ENCODE measurements at places on chromosomes 3 and 15. TPM values are rescaled to one million over a fixed set of nuclear protein-coding genes. Genes with fewer than 3 reads are reported as not detected.

Gene ALDH1A2
- 5.4 TPM for total RNA-seq

Gene CYP8B1
- total RNA-seq: not detected

Gene CCDC13
- total RNA-seq: 2.3 TPM

Gene SLC9C1
- 0.45 TPM for total RNA-seq

Gene AP3B2
- 1.9 TPM for total RNA-seq

Gene TNFSF10
- total RNA-seq: 136 TPM

Gene BDH1
- 208 TPM for total RNA-seq

Gene GRAMD1C
- 16.1 TPM for total RNA-seq

Gene CPN2
- total RNA-seq: not detected

Gene PRKCI
- total RNA-seq: 48.7 TPM

Gene DNAH12
- 0.17 TPM for total RNA-seq

Gene CLCN2
- total RNA-seq: 73.2 TPM

Gene FSIP1
- total RNA-seq: 8.6 TPM

Gene MASP1
- 15.7 TPM for total RNA-seq

Gene GOLGA8T
- 0.22 TPM for total RNA-seq

Gene C3orf22
- not detected for total RNA-seq

Gene RARB
- total RNA-seq: 1.2 TPM

Gene FSTL1
- 61.7 TPM for total RNA-seq

DNA sequence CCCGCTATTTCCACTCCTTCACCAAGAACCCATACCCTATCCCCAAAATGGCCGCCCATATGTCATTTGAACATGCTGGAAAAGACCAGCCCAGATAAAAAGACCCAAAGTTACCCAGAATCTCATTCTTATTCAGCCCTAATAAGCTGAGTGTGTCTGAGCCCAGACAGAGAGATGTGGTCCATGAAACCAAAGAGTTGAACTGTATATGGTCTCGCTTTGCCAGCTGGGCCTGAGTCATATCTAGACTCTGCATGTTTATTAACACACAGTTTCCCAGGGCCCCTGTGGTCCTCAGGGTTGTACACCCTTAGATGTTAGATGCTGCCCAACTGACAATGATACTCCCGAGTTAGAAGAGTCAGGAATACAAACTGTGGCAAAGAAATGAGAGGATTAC lies 201.9 kb upstream of the STRIT1 start:
- no peak for DNase-seq

DNA sequence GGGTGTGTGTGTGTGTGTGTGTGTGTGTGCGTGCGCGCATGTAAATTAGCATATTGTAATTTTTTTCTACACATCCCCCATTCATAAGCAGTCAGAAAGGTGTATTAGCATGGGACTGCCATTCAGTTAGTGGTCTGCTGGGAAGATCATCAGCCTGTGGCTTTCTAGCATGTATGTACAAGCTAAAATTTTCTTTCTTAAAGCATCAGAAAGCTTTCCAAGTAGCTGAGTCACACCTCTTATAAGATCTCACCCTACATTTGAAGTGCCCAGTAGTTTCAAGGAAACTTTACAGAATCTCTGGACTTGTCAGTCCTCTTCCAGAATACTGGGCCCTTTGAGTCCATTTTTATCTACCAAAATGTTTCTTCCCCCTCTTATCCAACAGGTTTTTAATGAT lies 411.4 kb upstream of the TPRG1 start:
- no peak for DNase-seq

DNA sequence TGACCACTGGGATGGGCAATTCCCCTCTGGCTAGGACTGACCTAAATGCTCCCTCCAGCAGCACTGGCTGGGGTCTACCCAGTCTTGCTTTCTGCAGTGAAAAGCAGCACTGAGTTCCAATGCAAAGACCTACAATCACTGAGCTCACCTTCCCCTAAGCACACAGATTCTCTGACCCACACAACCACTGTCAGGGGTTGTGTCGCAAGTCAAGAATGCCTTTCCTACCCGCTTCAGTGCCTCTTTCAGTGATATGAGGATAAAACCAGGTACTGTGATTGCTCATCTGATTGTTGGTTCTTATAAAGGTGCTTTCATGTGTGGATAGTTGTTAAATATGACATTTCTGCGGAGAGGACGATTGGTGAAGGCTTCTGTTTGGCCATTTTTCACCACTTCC lies 345.6 kb downstream of the GAP43 start:
- DNase-seq: no peak

DNA sequence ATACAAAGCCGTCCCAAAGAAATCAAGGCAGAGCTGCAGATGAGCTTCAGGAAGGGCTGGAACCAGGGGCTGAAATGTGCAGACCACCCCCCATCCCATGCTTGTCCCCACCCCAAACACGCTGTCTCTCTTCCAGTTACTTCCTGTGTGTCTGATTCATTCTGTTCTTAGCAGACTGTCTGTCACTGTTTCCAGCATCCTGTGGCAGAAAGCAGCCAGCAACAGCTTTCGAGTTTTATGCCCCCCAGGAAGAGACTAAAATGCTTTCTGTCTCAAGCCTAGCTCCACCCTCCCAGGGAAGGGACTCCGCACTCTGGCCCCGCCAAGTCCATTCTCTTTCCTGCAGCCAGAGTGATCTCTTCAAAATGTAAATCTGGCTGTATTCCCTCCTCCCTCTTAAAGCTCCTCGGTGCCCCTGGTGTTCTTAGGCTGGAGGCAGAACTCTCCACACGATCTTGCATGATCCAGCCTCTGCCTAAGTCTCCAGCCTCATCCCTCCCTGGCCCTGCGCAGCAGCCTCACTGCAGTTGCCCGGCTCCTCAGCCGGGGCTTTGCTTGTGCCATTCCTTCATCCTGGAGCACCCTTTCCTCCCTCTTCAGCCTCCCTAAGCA lies 41.5 kb downstream of the HRH1 start:
- DNase-seq: no peak

DNA sequence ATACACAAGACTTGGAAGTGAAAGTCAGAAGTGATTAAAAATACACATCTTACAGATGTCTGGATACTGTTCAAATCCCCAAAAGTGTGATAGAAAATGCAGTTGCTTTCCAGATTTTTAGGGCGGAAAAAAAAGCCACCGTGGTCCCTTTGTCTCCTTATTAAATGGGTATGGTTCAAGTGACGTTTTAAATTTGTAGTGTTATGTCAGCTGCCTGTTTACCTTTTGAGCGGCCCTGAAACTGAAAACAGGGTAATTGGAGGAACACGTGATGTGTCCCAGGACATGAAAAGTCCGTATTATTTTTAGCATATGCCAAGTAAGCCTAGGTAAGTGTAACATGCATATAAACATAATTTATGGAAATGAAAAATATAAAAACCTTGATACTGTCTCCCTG lies 109.0 kb upstream of the PDZRN3 start:
- DNase-seq: no peak

DNA sequence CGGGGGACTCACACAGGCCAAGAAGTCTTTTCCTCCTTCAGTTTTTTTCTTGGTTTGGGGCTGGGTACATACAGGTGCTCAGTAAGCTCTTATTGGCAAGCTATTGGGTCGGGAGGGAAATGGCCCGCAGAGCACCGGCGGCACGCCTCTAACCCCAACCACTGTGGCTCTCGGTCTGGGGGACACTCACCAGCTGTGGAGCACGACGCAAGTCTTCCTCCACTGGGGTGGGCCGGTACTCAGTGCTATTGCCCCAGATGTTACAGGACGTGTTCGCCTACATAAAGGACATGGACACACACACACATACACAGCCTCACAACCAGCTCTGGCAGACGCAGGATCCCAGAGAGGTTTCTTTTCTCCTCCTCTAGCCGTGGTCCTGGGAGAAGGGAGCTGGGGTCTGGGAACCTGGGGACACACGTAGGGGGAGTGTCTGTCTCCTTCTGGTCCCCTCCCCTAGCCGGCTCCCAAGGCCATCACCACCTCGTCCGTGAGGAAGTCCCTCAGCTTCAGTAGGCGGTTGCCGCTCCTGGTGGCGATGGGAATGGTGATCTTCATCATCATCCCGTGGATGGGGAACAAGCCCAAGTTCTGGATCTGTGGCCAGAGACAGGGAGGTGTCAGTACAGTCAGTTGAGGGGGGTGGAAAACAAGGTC lies 33.4 kb downstream of the FEM1B start:
- DNase-seq: no peak

GRCh38 chr3:66823532-66823931 lies 174.6 kb upstream of the KBTBD8 start:
- DNase-seq: no peak

GRCh38 chr3:64079369-64080150 lies 56.3 kb upstream of the PSMD6 start:
- no peak for DNase-seq

GRCh38 chr3:169315996-169316395 lies 347.5 kb downstream of the MECOM start:
- DNase-seq: no peak

- DNase-seq: no peak
Measured at GRCh38 chr3:71906976-71907375, 122.0 kb upstream of the PROK2 start.

GRCh38 chr3:49901366-49902339 lies 2.0 kb downstream of the MST1R start:
- no peak for DNase-seq

- no peak for DNase-seq
Measured at GRCh38 chr3:15174953-15175352, 31.1 kb upstream of the CAPN7 start.

DNA sequence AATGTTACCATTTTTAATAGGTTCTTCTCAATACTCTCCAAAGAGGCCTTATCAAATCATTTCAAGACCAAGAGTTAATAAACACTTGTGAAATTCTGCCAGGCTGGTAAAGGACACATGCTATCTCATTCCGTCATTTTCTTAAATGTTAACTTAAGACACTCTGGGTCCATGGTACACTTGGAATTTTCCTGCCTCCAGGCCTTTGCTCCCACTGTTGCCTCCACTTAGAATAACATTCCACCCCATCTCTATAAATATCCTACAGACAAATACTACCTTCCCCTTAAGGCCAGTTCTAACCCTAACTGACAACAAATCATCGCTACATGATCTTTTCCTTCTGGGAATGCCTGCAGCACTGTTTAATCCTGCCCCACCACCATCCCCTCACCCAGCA lies 24.1 kb downstream of the MAGI1 start:
- DNase-seq: no peak

DNA sequence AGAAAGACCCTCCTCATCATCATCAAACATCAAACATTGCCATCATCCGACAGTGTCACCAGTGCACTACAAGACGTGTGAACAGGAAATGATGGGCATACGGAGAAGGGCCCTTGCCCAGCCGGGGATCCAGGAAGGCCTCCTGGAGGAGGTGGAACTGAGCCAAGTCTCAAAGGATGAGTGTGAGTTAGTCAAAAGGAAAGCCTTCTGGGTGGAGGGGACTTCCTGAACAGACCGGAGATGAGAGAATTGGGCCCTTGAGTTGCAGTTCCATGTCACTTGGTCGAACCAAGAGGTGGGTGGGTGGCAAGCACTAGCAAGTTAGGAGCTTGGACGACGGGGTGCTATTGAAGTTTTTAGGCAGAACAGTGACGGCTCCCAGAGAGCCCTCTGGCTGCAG lies 8.5 kb downstream of the SEMA4B start:
- DNase-seq: no peak

- DNase-seq: no peak
Measured at GRCh38 chr3:161217496-161217895, 3.6 kb upstream of the NMD3 start.

DNA sequence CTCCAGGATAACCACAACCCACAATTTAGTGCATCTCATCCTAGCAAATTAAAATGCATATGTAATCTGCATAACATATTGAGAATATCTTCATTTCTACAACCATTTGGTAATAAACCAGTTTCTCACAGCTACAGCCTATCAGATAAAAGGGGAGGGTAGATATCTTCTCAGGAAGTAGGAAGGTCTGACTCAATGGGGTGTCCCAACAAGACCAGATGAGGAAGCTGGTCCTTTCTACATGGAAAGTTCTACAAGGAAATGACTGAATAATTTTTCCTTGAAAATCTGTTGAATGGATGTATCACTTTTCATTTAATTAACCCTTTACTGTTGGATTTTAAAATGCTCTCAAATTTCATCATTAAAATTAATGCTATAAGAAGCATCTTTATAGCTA lies 17.4 kb upstream of the TMPRSS7 start:
- no peak for DNase-seq

- DNase-seq: no peak
Measured at GRCh38 chr3:135141672-135142071, 346.6 kb downstream of the EPHB1 start.
